ENCODE measurements at places on chromosomes 3 and 15.

DNA sequence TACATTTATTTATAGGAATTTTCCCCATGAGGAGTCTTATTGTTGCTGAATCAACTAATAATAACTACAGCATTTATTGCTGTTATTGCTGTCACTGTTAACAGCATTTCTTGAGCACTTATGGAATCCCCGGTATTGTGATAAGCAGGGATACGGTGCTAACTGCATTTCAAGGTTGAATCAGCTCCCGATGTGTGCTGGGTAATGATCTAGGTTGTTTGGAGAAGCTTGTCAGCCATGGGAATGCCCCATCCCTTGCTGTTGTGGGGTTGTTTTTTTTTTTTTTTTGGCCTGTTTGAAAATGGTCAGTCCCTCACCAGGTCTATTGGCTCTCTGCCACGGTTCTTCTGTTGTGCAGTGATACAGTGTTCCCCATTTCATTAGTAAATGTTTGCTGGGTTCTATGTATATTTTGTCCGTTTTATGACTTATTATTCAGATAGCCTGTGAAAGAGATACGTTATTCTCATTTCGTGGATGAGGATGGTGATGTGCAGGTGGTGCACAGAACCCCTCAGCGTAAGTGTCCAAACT lies 48.5 kb downstream of the MED12L start:
- no peak for DNase-seq

DNA sequence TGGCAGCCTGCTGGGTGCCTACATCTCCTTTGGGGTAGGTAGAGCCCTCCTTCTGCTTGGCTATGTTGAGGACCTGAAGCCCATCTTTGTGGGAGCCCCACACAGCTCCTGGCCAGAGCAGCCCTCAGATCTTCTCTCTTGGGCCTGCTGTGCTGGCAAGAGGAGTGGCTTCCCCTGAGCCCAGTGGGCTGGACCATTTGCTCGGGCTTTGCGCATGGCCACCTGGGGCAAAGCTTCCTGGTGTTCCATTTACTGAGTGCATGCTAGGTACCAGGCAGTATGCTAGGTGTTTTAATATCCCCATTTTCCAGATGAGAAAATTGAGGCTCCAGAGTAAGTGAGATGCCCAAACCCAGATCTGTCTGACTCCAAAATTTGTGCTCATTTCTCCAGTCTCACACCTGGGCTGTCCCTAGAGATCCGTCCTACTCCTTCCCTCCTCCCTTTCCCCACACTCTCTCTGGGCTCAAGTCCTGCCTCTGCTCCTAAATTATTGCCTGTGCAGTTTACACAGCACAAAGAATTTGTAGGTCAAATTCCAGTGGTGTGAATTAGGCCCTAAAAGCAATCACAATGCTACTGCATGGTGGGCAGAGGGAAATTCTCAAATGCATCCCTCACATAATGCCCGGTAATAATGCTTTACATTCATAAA lies 39.7 kb downstream of the SLC28A1 start:
- no peak for DNase-seq

- no peak for DNase-seq
Measured at GRCh38 chr3:4979428-4980228, at the start of gene BHLHE40. Gene BHLHE40 (plus strand): TSS chr3:4979437. CDS start chr3:4979719, 282 bp downstream.

DNA sequence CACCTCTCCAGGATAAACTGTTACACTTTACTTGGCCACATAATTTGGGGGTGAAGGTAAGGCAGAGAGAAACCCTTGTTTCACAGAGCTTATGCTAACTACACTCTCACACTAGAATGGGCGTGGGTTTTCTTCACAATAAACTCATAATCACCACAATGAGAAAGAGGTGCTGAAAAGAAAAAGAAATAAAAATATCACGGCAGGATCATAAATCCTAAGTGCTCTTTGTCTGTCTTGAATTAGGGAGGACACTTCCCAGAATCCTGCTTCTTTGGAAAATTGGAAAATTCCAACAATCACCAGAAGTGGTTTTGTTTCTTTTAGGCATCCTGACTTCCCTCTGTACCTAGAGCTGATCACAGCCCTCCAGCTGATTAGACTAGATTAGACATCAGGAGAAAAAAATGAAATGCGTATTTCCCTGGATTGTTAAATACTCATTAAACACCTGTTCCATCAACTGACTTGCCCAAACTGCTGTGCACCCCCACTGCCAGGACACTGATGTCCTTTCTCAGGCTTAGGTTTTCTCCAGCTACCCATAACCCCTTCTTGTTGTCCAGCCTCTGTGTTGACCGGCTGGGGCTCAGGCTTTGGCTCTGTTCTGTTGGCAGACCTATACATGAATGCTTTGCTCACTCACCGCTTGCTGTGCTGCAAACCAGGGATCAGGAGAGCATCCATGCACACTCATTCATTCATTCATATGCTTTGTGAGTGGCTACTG lies 41.6 kb upstream of the ACKR4 start:
- DNase-seq: no peak

DNA sequence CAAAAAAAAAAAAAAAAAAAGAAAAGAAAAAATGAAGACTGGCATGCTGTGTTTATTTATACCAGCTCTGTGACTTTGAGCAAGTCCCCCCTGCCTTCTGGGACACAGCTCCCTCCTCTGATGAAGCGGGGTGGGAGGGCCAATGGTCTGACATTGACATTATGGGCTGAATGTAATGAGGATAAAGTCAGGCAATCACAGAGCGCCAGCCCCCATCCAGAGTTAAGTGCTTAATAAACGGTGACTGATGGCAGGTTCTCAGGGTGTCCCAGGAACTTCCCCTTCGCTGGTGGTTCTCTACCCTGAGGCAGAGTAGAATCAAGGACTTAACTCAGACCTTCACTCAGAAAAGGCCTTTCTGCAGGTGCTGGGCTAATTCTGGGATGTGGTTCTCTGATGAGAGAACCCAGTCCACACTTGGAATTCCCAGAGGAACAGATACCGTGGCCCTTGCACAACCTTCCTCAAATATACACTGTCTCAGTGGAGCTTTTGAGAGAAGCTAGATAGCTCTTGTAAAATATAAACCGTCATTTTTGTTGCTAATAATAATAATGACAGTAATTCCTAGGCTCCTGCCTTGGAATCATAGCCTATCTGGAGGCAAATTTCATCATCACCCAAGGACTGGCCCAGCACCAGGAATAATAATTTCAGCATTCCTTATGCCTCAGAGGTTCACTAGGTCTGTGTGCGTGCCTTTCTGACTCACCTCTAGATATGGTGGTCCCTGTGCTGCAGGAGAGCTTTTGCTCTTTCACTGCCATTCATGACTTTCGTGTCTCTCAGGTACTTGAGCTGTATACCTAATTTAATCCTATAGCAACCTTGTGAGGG lies 115.8 kb downstream of the RPLP1 start:
- DNase-seq: no peak

DNA sequence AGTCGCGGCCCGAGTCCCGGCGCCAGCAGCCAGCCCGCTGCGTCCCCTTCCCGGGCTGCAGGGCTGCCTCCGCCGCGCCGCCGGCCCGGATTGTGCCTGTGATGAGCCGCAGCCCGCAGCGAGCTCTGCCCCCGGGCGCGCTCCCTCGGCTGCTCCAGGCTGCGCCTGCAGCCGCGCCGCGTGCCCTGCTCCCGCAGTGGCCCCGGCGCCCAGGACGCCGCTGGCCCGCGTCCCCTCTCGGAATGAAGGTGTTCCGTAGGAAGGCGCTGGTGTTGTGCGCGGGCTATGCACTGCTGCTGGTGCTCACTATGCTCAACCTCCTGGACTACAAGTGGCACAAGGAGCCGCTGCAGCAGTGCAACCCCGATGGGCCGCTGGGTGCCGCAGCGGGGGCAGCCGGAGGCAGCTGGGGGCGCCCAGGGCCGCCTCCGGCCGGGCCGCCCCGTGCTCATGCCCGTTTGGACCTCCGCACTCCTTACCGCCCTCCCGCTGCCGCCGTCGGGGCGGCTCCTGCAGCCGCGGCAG lies 1.2 kb downstream of the CHST2 start:
- DNase-seq: peak; percentile 57

GRCh38 chr3:68963891-68964290 lies 31.5 kb upstream of the TAFA4 start:
- no peak for DNase-seq

GRCh38 chr3:28682121-28682520 lies 333.5 kb upstream of the AZI2 start:
- no peak for DNase-seq

- DNase-seq: no peak
Measured at GRCh38 chr15:25944386-25944785, 81.3 kb upstream of the ATP10A start.

GRCh38 chr3:172517859-172518466 lies 5.3 kb downstream of the TNFSF10 start:
- DNase-seq: peak; percentile 41

GRCh38 chr3:132292042-132292441 lies 25.2 kb upstream of the ACP3 start:
- DNase-seq: no peak

GRCh38 chr15:90294159-90294558 lies 28.7 kb downstream of the NGRN start:
- no peak for DNase-seq

- DNase-seq: no peak
Measured at GRCh38 chr3:8656240-8656639, 11.6 kb upstream of the SSUH2 start.

GRCh38 chr3:27715863-27716262 lies 6.3 kb downstream of the EOMES start:
- DNase-seq: no peak

DNA sequence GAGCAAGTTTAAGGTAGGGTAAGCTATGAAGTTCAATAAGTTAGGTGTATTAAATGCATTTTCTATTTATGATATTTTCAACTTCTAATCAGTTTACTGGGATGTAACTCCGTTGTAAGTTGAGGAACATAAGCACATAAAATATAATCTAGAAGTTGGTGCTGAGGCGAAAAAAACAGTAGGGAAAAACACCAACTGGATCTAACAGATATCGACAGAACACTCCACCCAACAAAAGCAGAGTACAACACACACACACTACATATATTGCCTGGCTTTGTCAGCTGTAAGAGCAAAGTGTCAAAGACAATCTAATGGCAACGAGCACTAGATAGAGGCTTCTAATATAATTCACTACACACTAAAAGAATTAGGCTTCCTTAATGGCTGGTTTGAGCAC lies 8.4 kb downstream of the PIK3R4 start:
- no peak for DNase-seq

- no peak for DNase-seq
Measured at GRCh38 chr3:183315739-183316138, 62.7 kb downstream of the B3GNT5 start.

DNA sequence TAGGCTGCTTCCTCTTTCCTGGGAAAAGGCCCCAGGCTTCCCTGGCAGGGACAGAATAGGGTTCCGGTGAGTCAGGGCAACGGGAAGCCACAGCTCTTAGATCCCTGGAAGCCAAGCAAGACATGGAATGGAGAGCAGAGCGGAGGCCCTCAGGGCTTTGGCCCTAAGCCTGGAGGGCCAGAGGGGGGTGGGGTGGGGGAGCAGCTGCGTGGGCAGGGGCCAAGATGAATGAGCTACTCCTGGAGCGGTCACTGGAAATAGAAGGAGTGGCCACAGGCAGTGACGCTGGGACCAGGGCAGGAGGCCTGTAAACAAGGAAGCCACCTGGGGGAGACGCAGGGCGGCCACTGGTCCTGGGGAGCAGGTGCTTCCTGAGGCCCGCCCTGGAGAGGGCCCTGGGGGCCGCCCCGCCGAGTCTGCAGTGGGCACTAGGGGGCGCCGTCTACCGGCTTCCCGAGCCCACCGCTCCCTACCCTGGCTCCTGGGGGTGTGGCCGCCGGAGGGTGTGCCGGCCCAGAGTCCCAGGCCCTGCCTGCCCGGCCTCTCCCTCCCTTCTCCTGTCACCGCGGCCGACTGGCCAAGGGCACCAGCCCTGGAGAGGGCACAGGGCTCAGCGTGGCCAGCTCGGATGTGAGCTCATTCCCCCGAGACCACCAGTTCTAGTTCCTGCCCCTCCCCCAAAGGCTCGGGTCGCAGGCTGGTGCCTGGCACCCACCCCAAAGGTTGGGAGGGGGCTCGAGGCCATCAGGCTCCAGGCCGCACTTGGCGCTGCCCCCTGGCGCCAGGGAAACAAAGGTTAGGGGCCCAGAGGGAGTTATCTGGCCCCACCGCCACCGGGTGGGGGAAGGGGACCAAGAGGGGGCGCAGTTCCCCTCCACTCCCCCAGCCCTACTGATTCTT lies 12.1 kb downstream of the VPS18 start:
- DNase-seq: peak; percentile 82

DNA sequence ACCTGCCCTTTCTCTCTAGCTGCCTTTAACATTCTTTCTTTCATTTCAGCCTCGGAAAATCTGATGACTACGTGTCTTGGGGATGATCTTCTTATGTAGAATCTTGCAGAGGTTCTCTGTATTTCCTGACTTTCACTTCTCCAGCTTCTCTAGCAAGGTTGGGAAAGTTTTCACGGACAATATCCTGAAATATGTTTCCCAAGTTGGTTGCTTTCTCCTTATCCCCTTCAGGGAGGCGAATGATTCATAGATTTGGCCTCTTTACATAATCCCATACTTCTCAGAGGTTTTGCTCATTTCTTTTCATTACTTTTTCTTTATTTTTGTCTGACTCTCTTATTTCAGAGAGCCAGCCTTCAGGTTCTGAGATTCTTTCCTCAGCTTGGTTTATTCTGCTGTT lies 62.1 kb upstream of the CCDC54 start:
- no peak for DNase-seq

GRCh38 chr15:47885920-47886319 lies 168.6 kb downstream of the SEMA6D start:
- DNase-seq: no peak

GRCh38 chr3:59609657-59610348 lies 560.0 kb upstream of the CFAP20DC start:
- no peak for DNase-seq

DNA sequence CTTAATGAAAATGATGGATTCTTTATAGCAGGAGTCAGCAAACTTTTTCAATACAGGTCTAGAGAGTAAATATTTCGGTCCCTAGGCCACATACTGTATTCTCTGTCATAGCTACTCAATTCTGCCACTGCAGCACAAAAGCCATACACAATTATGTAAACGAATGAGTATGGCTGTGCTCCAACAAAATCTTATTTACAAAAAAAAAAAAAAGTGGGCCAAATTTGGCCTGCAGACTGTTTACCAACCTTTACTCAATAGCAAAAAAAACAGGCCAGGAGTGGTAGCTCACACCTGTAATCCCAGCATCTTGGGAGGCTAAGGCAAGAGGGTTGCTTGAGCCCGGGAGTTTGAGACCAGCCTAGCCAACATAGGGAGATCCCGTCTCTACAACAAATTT lies 41.1 kb downstream of the TTBK2 start:
- DNase-seq: no peak

- DNase-seq: no peak
Measured at GRCh38 chr15:90340345-90340744, 11.7 kb upstream of the ZNF774 start.

GRCh38 chr15:42097018-42097417 lies 2.7 kb upstream of the PLA2G4D start:
- DNase-seq: no peak

DNA sequence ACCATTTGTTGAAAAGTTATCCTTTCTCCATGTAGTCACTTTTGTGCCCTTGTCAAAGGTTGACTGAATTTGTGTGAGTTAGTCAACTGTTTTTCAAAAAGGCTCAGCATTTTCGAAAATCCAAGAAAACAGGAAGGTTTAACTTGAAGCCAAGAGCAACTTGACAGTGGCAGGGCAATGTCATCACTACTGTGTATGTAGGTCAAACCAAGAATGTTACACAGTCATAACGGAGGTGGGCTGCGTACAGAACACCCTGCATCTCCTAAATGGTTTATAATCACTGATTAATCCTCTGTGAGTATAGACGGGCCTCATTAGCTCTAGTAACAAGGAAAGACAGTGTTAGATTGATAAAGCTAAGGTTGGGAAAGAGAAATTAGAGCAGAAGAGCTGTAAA lies 1064.9 kb downstream of the FHIT start:
- DNase-seq: no peak

GRCh38 chr15:52463638-52464037 lies 65.0 kb downstream of the MYO5A start:
- DNase-seq: no peak

GRCh38 chr3:48445277-48445882 lies 1.2 kb upstream of the ATRIP start:
- DNase-seq: no peak
